NCI-H1694 (cell line): ENCODE measurements at places on chromosomes 1 and 21.
A peak's percentile ranks its signal among the peaks of the same experiment; 100 is the strongest.

DNA sequence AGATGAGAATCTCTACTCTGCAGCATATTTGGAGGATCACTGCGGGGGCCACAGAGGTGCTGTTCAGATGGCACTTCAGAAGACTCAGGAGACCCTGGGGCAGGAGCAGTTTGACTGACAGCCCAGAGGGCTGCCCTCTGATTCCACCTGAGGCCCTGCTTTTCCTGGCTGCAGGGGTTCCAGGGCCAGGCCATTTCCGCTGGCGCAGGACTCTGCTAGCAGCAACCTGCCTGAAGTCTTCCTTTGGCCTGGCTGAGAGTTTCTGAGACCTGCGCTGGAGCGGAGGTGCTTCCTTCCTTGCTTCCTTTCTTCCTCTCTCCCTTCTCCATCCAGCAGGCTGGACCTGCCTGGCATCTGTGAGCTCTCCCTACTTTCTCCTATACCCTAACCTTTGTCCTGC is 11.8 kb downstream of the PCSK9 start:
- no peak for DNase-seq

GRCh38 chr21:40809673-40810197 is 37.2 kb downstream of the DSCAM start:
- DNase-seq, result no peak

- DNase-seq, result no peak
These were observed 29.1 kb downstream of the TMCO4 start for GRCh38 chr1:19770436-19771190.

- DNase-seq, result no peak
These were observed 30.0 kb downstream of the PODN start for GRCh38 chr1:53091841-53092645.

DNA sequence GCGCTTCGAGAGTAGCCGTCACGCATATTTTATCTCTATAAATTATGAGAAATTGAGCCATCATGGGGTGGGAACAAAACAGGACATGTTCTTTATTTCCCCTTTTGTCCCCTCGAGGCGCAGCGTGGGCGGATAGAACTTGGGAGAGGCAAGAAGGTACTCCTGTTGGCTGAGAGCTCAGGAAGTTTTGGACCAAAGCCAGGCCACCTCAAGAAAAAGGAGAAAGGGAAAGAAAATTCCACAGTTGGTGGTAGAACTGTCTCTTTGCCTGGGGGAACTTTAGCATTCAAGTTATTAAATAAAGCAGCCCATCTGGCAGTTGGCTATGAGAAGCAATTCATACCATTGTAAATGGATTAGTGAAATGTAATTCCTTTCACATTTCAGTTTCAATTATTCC is 76.4 kb upstream of the DSCAM start:
- DNase-seq, result no peak

- no peak for DNase-seq
These were observed 13.9 kb upstream of the FGGY start for GRCh38 chr1:59282951-59283350.

DNA sequence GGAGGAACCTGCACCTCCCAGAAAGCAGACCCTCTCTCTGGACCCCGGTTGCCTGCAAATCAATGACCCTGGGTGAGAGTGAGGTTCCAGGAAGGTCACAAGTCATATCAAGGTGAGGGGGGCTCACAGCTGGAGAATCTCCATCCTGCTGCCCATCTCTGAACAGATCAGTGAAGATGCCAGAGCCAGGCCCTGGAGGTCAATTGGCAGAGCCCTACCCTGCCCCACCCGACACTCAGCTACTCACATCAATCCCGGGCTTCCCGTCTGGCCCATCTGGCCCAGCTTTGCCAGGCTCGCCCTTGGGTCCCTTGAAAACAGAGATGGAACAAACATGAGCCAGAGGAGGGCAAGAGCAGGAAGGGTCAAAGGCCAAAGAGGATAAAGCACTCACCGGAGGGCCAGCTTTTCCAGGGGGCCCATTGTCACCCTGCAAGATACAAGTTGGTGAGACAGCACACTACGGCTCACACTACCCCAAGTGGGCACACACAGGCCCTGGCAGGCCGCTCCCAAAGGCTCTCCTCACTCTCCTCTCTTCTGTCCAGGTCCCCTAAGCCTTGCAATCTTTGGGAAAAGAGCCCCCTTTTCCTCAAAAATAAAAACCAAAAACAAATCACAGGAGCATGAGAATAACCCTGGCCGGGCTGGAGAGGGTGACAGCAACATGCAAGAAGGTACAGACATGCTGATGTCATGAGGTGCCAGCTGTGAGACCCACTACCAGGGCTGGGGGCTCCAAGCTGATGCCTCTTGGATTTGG is 2.9 kb downstream of the COL9A2 start:
- no peak for DNase-seq

DNA sequence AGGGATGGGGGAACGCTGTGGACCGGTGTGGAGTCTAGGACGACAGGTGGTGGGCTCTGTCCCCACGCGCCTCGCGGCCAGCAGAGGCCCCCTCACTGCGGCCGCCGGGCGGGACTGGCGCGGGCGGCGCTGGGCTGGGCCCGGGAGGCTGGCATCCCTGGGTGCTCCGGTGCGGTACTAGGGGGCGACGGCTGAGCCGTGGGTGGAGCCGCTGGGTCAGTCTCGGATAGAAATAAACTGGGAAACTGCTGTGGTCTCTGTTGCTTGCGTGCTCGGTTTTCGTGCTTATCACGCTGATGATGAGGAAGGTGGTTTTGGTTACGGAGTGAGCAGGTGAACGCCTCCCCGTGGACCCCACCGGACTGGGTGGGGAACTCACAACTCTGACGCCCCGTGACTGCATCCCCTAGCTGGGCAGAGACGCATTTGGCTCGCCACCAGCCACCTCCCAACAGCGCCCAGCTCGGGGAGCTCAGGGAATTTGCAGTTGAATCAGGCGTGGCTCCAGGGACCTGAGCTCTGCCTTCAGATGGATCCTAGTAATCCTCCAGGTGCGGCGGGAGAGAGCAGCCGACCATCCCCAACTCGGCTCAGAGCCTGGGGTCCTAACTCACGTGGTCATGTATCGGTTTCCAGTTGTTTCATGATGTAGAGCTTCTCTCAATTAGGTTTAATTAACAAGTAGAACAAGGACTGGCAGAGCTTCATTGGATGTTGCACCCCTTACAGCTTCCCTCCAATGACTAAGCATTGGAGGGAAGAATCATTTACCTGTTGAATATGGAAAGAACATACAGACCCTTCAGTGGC is 32.1 kb downstream of the HSD17B7 start:
- peak; percentile 4 for DNase-seq
